ENCODE measurements at places on chromosomes 4 and X.

DNA sequence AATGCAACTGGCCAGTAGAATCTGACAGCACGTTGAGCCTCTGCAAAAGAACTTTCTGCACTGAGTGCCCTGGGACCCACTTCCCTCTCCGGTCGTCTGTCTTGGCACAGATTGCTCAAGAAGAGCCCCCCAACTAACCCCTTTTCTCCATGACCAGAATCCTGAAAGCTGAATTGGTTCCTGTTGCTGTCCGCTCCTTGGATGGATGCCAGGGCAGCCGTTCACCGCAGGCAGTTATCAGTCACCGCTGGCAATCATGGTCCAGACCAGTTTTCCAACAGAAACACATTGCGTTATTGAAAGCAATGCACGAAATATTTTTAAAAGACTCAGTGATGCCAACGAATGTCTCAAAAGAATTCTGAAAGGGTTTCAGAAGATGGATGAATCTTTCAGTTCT is 733.7 kb upstream of the FRG1 start:
- no peak for DNase-seq

DNA sequence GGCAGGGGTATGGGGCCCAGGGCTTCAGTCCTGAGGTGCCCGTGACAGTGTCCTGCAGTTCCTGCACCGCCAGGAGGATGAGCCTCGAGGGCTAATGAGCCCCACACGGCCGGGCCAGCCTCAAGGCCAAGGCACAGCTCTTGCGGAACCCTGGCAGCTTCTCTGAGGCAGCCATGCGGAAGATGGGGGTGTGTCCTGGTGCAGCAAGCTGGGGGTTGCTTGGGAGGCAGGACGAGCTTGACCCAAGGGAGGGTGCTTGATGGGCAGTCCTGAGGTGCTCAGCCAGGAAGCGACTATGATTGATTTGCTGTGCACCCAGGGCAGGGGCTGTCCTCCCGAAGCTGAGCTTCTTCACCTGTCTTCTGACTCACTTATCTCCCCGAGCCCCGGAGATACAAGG is 9.1 kb upstream of the FGFR3 start:
- DNase-seq: no peak

- no peak for DNase-seq
Observed at GRCh38 chr4:74335341-74336021, 27.2 kb downstream of the EPGN start.

DNA sequence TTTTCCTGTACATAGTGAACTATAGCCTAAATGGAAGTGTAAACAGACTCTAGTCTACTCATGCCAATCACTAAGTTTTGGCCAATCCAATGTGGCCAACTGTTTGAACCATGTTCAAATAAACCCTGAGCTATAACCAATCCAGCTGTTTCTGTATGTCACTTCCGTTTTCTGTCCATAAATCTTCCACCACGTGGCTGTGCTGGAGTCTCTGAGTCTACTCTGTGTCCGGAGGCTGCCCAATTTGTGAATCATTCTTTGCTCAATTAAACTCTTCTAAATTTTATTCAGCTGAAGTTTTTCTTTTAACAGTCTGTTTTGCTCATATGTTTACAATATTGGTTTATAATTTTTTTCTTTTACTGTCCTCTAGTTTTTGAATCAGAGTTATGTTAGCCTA is 112.3 kb upstream of the BANK1 start:
- no peak for DNase-seq

GRCh38 chr4:89134775-89135319 is 23.5 kb downstream of the TIGD2 start:
- DNase-seq: no peak

- no peak for DNase-seq
Observed at GRCh38 chr4:35884714-35885480, 359.4 kb downstream of the ARAP2 start.

- DNase-seq: no peak
Observed at GRCh38 chr4:150211016-150211415, 132.8 kb downstream of the DCLK2 start.

GRCh38 chr4:186619088-186619487 is 63.7 kb upstream of the MTNR1A start:
- no peak for DNase-seq

DNA sequence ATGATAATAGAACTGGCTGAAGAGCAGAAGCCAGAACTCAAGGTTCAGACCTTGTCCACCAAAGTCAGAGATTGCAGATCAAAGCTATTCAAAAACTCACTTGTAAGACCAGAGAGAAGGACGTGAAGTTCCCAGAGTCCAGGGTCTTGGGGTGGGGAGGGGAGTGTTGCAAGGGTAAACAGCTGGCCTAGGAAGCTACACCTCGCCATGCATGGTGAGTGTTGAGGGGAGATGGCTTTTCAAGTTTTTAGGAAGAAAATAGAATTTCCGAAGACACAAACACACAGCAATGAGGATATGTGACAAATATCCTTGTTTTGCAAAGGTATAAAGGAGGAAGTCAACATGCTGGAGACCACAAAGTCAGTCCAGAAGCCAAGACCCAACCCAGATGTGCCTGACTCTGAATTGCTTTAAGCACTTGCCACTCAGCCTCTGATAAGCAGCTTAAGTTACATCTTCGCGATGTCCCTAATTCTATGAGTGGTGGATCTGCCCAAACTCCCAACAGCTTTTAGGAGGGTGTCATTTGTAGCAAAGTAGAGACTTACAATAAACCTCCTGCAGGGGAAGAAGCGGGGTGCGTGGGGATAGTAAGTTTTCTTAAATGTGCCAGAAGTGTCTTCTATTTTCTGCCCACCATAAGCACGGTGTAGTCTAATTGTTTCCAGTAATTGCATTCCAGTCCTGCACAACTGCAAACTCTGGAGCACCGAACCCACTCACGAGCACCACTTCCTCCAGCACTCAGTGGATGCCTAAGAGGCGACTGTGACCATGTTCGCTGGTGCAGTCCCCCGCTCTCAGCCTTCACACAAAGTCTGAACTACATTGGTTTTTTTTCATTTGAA is 26.5 kb downstream of the HAND2 start:
- DNase-seq: no peak

GRCh38 chr4:148196164-148196563 is 246.1 kb downstream of the NR3C2 start:
- no peak for DNase-seq

DNA sequence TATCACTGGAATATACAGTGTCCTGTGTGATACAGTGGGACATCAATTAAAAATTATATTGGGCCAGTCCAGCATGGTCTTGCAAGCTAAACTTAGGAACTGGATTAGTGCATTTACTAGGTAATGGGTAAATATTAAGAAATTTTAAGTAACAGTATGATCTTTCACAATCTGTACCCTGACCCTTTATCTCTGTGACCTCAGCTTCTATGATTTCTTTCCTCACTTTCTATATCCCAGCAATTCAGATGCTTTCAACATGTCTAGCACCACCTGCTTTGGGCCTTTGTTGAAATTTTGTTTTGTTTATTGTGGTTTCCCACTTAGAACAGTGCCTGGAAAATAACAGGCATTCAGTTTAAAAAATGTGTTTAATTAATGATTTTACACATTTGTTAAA is 2295.4 kb downstream of the ARAP2 start:
- no peak for DNase-seq

GRCh38 chr4:48139691-48140090 is 5.6 kb upstream of the TXK start:
- DNase-seq: peak; percentile 31

- no peak for DNase-seq
Observed at GRCh38 chr4:4502694-4503311, 39.0 kb downstream of the STX18 start.

- DNase-seq: no peak
Observed at GRCh38 chr4:103493450-103494159, 226.2 kb downstream of the TACR3 start.

- DNase-seq: no peak
Observed at GRCh38 chrX:39957816-39958566, 139.8 kb downstream of the BCOR start.

DNA sequence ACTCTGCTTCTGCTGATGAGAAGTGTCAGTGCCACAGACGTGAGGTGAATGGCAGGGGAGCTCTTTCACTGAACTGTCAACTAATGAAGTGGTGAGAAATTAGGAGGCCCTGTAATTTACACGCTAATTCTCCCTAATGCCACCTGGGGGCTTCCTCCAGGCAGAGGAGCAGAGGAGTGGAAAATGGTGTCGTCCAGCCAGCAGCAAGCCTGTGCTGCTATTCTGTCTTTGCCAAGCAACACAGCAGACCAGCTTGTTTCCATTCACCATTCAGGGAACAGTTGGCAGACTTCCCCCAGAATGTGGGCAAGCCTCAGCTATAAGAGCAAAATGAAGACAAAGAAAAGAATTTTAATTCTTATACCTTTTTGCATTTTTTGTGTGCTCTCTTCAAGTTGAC is 245.2 kb upstream of the TET2 start:
- no peak for DNase-seq
